Spinal cord (tissue), 10 donors: ENCODE measurements at places on chromosomes 5 and 9. TPM values are rescaled to one million over a fixed set of nuclear protein-coding genes. Genes with fewer than 3 reads are reported as not detected.
A peak's percentile ranks its signal among the peaks of the same experiment; 100 is the strongest.

DNA sequence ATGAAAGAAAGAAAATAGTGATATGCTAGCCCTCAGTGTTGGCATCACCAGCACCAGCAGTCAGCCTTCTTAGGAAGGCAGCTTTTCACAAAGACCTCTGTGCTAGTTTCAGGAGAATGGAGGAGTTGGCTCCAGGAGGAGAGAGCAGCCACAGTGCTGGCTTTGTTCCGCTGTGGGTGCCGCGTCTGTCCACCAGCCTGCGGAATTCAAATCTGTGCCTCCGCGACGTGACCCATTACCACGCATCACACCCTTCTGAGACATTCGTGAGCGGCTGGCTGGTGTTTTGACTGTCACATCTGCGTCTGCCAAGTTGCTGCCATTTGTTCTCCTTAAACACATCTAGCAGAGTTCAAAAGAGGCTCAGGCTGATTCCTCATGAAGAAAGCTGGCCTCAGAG, 34.4 kb downstream of the SNX18 start:
- peaks cover 22% of the 10 kb centered on the region for H3K4me1 ChIP-seq
- DNase-seq = no peak
- H3K27me3 ChIP-seq = no peaks in the 10 kb centered on the region
- no peak overlapping the region for H3K4me3 ChIP-seq
- peak overlapping the region; percentile 49 for H3K27ac ChIP-seq

GRCh38 chr9:115134941-115135340, 17.0 kb upstream of the TNC start:
- DNase-seq = no peak
- H3K36me3 ChIP-seq = no peaks in the 10 kb centered on the region
- H3K4me1 ChIP-seq = no peaks in the 10 kb centered on the region
- H3K4me3 ChIP-seq = no peak overlapping the region

- no peak overlapping the region for H3K27ac ChIP-seq
- DNase-seq = no peak
- peaks cover 55% of the 10 kb centered on the region for H3K36me3 ChIP-seq
- no peaks in the 10 kb centered on the region for H3K4me1 ChIP-seq
- H3K4me3 ChIP-seq = no peak overlapping the region
Observed at GRCh38 chr9:133041958-133042357, 11.2 kb downstream of the GTF3C5 start.

GRCh38 chr5:163912046-163912445, 406.6 kb downstream of the MAT2B start:
- DNase-seq = peak; percentile 6
- H3K4me1 ChIP-seq = no peaks in the 10 kb centered on the region
- H3K27me3 ChIP-seq = no peaks in the 10 kb centered on the region
- H3K27ac ChIP-seq = no peak overlapping the region
- H3K4me3 ChIP-seq = no peak overlapping the region

INSL6 gene
- not detected for total RNA-seq

SLC45A2 gene
- 0.40 TPM for total RNA-seq

ZBTB43 gene
- 14.2 TPM for total RNA-seq

SLCO6A1 gene
- total RNA-seq = not detected
